ENCODE measurements at places on chromosomes 11 and 22.

GRCh38 chr11:102530558-102530957 lies at the start of gene MMP7:
Gene MMP7, minus strand, starts transcription at chr11:102530747. Its CDS starts 47 bp downstream, at chr11:102530700.
- DNase-seq, result no peak

GRCh38 chr22:49566693-49567092 lies 261.0 kb downstream of the BRD1 start:
- no peak for DNase-seq

- no peak for DNase-seq
These were observed 644.6 kb upstream of the CHORDC1 start for GRCh38 chr11:90867416-90867815.

DNA sequence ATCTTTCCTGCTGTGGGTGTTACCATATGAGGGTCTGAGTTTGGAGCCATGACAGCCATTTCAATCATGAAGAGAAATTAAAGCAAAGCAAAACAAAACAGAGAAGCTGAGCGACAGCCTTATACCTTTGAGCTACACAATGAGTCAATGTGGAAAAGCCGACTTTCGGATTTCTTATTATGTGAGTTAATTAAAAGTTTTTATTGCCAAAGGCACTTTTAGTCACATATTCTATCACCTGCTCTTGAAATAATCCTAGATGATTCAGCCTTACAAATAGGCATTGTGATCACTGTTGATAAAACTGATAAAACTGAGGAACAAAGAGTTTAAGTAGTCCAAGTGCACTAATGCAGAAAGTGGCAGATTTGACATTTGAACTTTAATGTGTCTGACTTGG lies 381.9 kb upstream of the TENM4 start:
- DNase-seq, result no peak

GRCh38 chr11:134987223-134987768 lies 575.3 kb upstream of the B3GAT1 start:
- DNase-seq, result no peak
